Breast epithelium (tissue), 4 donors: ENCODE measurements at places on chromosomes 4 and X. TPM values are rescaled to one million over a fixed set of nuclear protein-coding genes. Genes with fewer than 3 reads are reported as not detected.

The SLC6A14 gene
- 6.2 TPM for total RNA-seq

The BEX1 gene
- 2.0 TPM for total RNA-seq

The RADX gene
- 4.2 TPM for total RNA-seq

The RNF150 gene
- 19.7 TPM for total RNA-seq

DNA sequence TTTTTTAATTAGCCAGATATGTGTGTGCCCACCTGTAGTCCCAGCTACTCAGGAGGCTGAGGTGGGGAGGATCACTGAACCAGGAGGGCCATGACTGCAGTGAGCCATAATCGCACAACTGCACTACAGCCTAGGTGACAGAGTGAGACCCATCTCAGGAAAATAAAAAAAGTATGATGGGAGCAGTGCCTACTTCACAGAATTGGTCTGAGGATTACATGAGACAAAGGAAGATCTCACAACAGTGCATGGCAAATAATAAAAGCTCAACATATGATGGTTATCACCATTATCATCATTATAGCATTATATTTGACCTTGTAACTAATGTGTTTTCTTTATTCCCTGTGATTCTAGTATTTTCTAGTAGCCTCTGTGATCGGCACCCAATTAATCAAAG lies 19.9 kb upstream of the DCHS2 start:
- no peak overlapping the region for H3K27ac ChIP-seq
- H3K4me1 ChIP-seq = no peaks in the 10 kb centered on the region
- no peak for DNase-seq
- H3K36me3 ChIP-seq = no peaks in the 10 kb centered on the region

- H3K36me3 ChIP-seq = no peaks in the 10 kb centered on the region
- H3K27ac ChIP-seq = peak overlapping the region; percentile 50
- H3K4me3 ChIP-seq = peak overlapping the region; percentile 69
- DNase-seq = no peak
Observed at GRCh38 chr4:150078579-150079080, 385 bp downstream of the DCLK2 start.

- DNase-seq = no peak
- no peaks in the 10 kb centered on the region for H3K4me1 ChIP-seq
- H3K4me3 ChIP-seq = no peak overlapping the region
- H3K27me3 ChIP-seq = no peaks in the 10 kb centered on the region
- H3K27ac ChIP-seq = no peak overlapping the region
Observed at GRCh38 chr4:73181231-73181630, 77.4 kb downstream of the ANKRD17 start.

DNA sequence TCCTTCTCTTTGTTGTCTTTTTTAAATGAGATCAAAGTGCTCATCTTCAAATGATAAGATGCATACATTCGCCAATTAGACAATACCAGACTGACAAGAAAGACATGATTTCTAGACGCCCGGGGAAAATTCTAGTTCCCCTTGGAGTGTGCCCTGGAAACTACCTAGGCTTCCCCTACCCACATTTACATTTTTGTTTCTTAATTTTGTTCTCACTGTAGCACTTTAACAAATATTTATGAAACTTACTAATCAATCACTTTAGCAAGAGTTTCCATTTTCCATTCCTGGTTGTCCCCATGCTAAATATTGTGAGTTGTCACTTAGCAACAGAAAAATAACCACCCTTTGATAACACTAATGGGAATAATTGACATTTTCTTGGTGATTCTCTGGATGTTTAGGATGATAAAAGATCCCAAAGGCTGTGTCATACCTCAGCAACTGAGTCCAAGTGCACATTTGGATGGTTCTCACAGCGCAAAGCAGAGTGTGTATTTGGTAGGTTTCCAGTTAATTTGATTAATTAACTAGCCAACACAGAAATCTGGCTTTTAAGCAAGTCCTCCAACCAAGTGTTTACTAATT lies 69.6 kb downstream of the FGFBP1 start:
- DNase-seq = no peak
- no peaks in the 10 kb centered on the region for H3K4me1 ChIP-seq
- no peak overlapping the region for H3K4me3 ChIP-seq
- H3K36me3 ChIP-seq = no peaks in the 10 kb centered on the region
- no peaks in the 10 kb centered on the region for H3K27me3 ChIP-seq

DNA sequence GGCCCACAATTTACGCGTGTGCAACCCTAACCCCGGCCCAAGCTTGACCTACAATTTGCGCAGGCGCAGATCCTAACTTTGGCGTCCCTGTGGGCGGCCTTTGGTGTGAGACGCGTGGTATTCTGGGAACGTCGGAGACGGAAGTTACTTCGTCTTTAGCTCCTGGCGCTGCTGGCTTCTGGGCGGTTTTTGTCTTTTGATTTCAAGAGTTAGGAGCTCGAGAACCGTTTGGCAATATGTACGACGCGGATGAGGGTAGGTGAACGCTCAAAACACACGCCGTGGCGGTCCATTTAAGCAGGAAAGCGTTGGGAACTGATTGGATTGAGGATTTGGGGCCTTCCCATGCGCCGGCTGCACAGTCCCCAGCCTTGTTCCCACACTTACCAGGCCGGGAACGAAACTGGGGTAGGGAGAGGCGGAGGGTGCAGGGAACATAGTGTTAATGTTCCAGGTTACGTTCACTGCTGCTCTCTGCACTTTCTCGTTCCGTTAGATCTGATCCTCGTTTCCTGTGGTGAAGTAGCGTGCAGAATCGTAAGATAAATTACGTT lies at the start of gene POLR2B:
POLR2B (plus strand) TSS at position 147 of the 554 bp plus-strand sequence; CDS start at position 237, 90 bp downstream.
- peak; percentile 89 for DNase-seq
- H3K36me3 ChIP-seq = no peaks in the 10 kb centered on the region
- H3K27me3 ChIP-seq = no peaks in the 10 kb centered on the region
- H3K27ac ChIP-seq = peak within 1 kb of the TSS; percentile 83
- H3K4me3 ChIP-seq = peak within 1 kb of the TSS; percentile 95

DNA sequence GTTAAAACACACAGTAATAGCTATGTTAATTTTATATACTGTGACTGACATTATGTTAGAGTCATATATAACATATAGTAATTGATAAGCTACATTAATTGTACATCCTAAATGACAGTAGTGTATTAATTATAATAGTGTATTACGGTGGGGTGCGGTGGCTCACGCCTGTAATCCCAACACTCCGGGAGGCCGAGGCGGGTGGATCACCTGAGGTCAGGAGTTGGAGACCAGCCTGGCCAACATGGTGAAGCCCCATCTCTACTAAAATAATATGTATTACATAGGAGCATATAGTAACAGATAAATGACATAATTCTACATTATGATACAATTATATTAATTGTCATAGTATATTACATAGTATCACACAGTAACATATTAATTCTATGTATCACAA lies 12.2 kb downstream of the ASMTL start:
- no peaks in the 10 kb centered on the region for H3K4me1 ChIP-seq
- no peak overlapping the region for H3K4me3 ChIP-seq
- no peaks in the 10 kb centered on the region for H3K27me3 ChIP-seq
- no peaks in the 10 kb centered on the region for H3K36me3 ChIP-seq
- no peak overlapping the region for H3K27ac ChIP-seq
- peak; percentile 12 for DNase-seq

DNA sequence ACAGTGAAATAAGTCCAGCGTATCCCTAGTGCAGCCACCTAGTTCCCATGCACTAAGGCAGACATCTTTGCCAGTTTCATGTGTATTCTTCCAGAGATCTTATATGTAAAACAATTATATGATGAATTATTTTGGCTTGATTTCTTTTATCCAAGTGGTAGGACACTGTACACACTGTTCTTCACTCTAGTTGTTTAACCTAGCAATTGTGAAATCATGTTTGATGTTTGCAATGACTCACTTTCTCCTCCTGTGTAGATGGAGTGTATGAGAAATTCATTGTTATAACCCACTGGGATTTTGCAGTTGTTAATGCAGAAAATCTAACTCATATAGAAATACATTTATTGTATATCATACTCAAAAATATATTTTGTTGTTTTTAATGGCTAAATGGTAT lies 17.5 kb upstream of the TBC1D1 start:
- H3K27me3 ChIP-seq = no peaks in the 10 kb centered on the region
- no peak overlapping the region for H3K27ac ChIP-seq
- H3K36me3 ChIP-seq = no peaks in the 10 kb centered on the region
- no peak for DNase-seq

- H3K4me3 ChIP-seq = no peak overlapping the region
- H3K4me1 ChIP-seq = no peaks in the 10 kb centered on the region
- H3K27me3 ChIP-seq = peaks cover 17% of the 10 kb centered on the region
- peak; percentile 38 for DNase-seq
- H3K36me3 ChIP-seq = no peaks in the 10 kb centered on the region
- peak overlapping the region; percentile 66 for H3K27ac ChIP-seq
Observed at GRCh38 chrX:22135994-22136684, 104.0 kb downstream of the PHEX start.

GRCh38 chr4:81398379-81398778 lies 73.3 kb downstream of the RASGEF1B start:
- no peaks in the 10 kb centered on the region for H3K27me3 ChIP-seq
- no peak overlapping the region for H3K27ac ChIP-seq
- H3K4me1 ChIP-seq = no peaks in the 10 kb centered on the region
- no peaks in the 10 kb centered on the region for H3K36me3 ChIP-seq
